ENCODE measurements at places on chromosomes 6 and 20.

DNA sequence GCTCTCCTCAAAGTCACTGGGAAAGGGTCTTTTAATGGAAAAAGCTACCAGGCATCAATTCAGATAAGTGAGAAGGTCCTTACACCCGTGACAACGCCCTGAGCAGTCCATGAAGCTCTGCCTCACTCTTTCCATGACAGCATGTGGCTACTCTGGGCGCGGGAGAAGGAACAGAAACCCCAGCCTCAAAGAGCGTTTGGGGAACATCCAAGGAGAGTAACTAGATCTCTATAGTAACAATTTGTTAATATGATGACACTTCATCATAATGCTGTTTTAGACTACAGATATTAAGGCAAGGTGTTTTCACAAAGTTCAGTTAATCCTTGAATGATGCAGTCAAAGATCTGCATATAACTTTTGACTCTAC, 55.2 kb downstream of the KIF6 start:
- DNase-seq: no peak

- no peak for DNase-seq
Measured at GRCh38 chr6:134549854-134550253, 231.9 kb upstream of the SGK1 start.

- DNase-seq: no peak
Measured at GRCh38 chr6:11387707-11388430, 149.7 kb upstream of the TMEM170B start.

DNA sequence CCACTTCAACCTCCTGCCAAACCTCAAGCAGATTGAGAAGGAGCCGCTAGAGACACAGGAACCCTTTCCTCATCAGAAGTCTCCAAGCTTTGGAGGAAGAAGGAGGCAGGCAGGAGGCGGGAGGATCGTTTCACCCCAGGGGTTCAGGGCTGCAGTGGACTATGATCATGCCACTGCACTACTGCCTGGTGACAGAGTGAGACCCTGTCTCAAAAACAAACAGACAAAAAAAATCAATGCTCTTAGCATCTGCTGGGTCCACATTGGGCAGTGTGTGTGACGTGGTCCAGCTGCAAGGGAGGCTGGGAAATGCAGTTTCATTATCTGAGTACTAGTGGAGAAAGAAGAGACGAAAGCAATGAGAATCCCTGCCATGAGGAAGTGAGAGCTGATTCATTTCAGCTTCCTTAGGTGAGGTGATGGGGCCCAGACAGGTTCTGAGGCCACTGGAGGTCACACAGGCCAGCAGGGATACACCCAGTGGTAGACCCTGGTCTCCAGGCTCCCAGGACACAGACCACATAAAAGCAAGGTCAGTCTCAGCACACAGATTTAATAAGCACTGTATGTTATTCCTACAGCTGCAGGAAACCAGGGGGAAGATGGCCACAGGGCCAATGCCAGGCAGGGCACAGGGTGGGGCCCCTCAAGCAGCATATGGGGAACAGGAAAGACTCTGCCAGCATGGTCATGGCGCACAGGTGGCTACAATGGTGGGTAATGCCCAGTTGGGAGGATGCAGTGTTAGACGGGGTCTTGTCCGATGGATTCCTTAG, 4.3 kb downstream of the GFRA4 start:
- DNase-seq: no peak

DNA sequence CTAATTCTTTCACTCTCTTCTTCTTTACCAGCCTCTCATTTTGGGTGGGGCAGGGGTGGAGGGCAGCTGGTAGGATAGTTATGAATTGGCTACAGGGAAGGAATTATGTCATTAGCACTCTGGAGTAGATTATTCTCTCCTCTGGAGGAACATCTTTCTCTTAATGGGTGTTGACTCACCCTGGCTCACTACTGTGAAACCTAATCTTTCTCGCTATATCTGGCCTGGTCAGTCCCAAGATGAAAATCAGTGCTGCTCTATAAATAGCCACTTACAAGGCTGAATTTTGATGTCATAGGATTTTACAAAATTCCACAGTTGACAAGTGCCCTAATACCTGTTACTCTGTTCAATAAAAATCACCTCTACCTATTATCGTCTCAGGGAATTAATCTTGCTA, 151.3 kb downstream of the COL9A1 start:
- no peak for DNase-seq

- DNase-seq: no peak
Measured at GRCh38 chr6:63872233-63872632, 236.6 kb downstream of the PHF3 start.
